CD4-positive, CD25-positive, alpha-beta regulatory T cell (primary cell): ENCODE measurements at places on chromosomes 6 and 20. TPM values are rescaled to one million over a fixed set of nuclear protein-coding genes. Genes with fewer than 3 reads are reported as not detected.

GRCh38 chr6:148693882-148694484 is 52.8 kb upstream of the UST start:
- DNase-seq = no peak
- H3K4me3 ChIP-seq = no peak overlapping the region

DNA sequence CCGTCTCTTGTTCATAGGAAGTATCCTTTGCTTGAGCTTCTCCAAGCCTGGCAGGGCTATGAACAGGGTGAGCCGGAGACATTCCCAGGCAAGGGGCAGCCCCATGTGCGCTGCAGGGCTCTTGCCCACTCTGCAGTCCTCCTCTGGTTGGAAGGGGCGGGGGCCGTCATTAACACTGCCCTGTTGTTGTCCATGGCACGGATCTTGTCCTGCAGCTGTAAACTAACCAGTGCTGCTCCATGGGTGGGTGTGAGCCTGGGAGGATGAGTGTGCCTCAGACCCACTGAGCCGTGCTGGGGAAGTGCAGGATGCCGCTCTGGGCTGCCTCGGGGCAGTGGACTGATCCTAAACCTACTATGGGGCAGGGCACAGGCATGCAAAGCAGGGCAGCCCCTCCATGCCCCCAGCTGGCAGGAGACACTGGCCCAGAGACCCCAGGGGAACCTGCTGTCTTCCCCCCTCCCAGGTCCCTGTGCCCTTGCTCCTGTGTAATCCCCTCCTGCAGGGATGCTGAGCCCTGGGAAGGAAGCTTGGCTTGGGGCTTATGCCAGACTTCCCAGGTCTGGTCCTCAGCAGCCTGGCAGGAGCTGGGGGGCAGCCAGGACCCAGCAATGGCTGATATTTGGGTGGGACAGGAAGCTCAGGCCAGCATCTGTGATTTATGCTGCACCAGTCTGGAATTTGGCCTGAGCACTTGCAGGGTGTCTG is 8.5 kb downstream of the EBF4 start:
- H3K4me3 ChIP-seq = no peak overlapping the region
- DNase-seq = no peak
- H3K36me3 ChIP-seq = no peaks in the 10 kb centered on the region
- H3K27me3 ChIP-seq = no peaks in the 10 kb centered on the region
- H3K4me1 ChIP-seq = no peaks in the 10 kb centered on the region
- H3K27ac ChIP-seq = no peak overlapping the region

DNA sequence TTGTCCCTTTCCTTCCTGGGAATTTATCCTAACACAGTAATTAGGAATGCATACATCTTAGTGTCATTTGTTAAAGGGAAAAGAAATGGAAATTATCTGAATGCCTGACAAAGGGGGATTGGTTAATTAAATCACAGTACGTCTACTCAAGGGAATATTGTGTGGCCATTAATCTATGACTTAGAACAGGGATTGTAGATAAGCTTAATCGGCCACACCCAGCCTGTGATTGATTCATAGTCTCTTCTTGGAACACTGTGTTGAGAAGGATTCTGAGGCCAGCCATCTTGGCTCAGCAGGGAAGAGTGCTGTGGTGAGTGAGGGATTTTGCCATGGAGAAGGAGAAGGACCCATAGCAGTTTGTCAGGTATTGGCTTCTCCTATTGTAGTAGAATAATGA is 50.5 kb downstream of the CTNNBL1 start:
- peak overlapping the region; percentile 44 for H3K27ac ChIP-seq
- no peaks in the 10 kb centered on the region for H3K27me3 ChIP-seq
- H3K36me3 ChIP-seq = peaks cover 28% of the 10 kb centered on the region
- DNase-seq = no peak

- H3K36me3 ChIP-seq = no peaks in the 10 kb centered on the region
- H3K4me3 ChIP-seq = no peak overlapping the region
- no peak for DNase-seq
- no peak overlapping the region for H3K27ac ChIP-seq
Measured at GRCh38 chr6:159131709-159132108, 37.5 kb upstream of the FNDC1 start.

DNA sequence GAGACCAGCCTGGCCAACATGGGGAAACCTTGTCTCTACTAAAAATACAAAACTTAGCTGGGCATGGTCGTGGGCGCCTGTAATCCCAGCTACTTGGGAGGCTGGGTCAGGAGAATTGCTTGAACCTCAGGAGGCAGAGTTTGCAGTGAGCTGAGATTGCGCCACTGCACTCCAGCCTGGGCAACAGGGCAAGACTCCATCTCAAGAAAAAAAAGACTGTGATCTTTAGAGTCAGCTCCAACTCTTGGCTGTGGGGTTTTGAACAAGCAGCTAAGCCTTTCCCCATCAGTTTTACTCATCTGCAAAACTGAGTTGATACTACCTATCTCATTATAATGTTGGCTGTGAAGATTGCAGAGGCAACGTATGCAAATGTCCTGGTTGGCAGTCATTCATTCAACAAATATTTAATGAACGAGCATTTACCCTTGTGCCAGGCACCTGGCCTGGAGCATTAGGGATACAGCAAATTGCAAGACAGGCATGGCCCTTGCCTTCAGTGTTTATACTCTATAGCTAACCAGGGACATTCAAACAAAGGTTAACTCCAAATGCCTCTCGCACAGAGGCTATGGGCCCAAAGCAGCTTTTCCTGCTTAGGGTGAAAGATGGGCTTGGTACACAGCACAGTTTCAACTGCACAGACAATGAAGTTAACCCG is 37.8 kb downstream of the ILRUN start:
- no peaks in the 10 kb centered on the region for H3K27me3 ChIP-seq
- peaks cover 5% of the 10 kb centered on the region for H3K36me3 ChIP-seq
- peaks cover 49% of the 10 kb centered on the region for H3K4me1 ChIP-seq
- H3K4me3 ChIP-seq = no peak overlapping the region
- peak overlapping the region; percentile 56 for H3K27ac ChIP-seq
- no peak for DNase-seq

DNA sequence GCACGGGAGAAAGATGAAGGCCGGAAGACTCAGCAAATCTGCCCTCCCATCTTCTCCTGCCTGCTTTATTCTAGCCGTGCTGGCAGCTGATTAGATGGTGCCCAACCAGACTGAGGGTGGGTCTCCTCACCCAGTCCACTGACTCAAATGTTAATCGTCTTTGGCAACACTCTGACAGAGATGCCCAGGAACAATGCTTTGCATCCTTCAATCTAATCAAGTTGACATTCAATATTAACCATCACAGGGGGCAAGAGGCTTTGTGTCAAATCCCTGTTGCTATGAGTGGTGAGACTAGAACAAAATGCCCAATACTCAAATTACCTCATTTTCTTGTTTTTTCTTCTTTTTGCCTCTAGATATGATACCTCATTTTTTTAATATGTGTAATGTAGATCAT is 27.4 kb upstream of the PLAGL1 start:
- no peaks in the 10 kb centered on the region for H3K36me3 ChIP-seq
- H3K4me3 ChIP-seq = no peak overlapping the region
- DNase-seq = no peak
- no peak overlapping the region for H3K27ac ChIP-seq
- H3K27me3 ChIP-seq = no peaks in the 10 kb centered on the region
- no peaks in the 10 kb centered on the region for H3K4me1 ChIP-seq

GRCh38 chr6:154842833-154843232 is 109.6 kb downstream of the SCAF8 start:
- no peaks in the 10 kb centered on the region for H3K4me1 ChIP-seq
- H3K27me3 ChIP-seq = no peaks in the 10 kb centered on the region
- H3K27ac ChIP-seq = no peak overlapping the region
- peaks cover 5% of the 10 kb centered on the region for H3K36me3 ChIP-seq
- DNase-seq = no peak

DNA sequence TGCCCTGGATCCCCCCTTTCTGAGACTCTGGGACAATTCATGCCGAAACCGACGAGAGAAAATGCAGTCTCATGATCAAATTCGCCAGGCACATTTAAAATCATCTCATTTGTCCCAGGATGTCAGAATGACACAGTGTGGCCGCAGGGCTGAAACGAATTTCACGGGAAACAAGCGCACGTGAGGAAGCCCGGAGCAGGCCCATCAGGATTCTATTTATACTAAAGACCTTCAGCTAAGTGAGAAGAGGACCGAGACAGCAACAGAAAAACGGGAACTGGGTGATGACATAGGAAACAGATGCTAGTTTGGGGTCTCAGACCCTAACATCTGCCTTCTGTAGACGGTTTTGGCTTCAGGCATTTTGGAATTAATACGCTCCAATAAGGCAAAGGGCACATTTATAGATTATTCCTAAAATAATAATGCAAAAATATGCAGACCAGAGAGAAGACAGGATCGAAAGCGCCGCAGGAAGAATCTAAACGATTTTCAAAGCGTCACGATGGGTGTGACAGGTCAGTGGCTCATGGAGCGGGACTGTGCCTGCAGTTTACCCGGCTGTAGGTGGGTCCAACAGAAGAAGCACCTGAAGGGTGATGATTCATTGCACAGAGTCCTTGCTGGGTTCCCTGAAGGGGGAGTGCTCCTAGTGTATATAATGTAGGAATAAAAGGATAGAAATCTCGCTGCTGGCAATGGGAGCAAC is 80.8 kb upstream of the MPC1 start:
- H3K4me3 ChIP-seq = no peak overlapping the region
- H3K36me3 ChIP-seq = no peaks in the 10 kb centered on the region

- DNase-seq = no peak
- no peaks in the 10 kb centered on the region for H3K36me3 ChIP-seq
- H3K4me1 ChIP-seq = no peaks in the 10 kb centered on the region
- H3K27ac ChIP-seq = no peak overlapping the region
Measured at GRCh38 chr6:138250513-138251247, 32.4 kb upstream of the PBOV1 start.

GRCh38 chr20:18801516-18801915 is 12.1 kb upstream of the SCP2D1 start:
- H3K4me1 ChIP-seq = no peaks in the 10 kb centered on the region
- no peak overlapping the region for H3K4me3 ChIP-seq
- no peak for DNase-seq
- H3K27ac ChIP-seq = no peak overlapping the region
- peaks cover 10% of the 10 kb centered on the region for H3K27me3 ChIP-seq
- no peaks in the 10 kb centered on the region for H3K36me3 ChIP-seq

DNA sequence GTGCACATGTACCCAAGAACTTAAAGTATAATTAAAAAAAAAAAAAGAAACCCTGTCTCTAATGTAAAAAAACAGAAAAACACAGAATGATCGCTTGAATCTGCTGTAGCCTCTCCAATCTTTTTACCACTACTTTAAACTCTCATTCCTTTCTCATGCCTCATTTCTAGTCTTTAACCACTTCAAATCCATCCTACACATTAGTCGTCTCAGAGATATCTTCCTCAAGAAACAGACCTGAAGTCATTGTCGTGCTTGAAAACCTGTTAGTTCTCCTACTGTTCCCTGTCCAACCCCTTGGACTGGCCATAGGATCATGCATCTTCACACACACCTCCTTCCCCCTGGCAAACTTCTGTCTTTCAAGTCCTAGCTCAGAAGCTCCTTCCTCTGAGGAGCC is 112.1 kb upstream of the BCLAF1 start:
- no peaks in the 10 kb centered on the region for H3K36me3 ChIP-seq
- H3K27ac ChIP-seq = no peak overlapping the region
- no peak for DNase-seq
- H3K4me3 ChIP-seq = no peak overlapping the region
- no peaks in the 10 kb centered on the region for H3K4me1 ChIP-seq

DNA sequence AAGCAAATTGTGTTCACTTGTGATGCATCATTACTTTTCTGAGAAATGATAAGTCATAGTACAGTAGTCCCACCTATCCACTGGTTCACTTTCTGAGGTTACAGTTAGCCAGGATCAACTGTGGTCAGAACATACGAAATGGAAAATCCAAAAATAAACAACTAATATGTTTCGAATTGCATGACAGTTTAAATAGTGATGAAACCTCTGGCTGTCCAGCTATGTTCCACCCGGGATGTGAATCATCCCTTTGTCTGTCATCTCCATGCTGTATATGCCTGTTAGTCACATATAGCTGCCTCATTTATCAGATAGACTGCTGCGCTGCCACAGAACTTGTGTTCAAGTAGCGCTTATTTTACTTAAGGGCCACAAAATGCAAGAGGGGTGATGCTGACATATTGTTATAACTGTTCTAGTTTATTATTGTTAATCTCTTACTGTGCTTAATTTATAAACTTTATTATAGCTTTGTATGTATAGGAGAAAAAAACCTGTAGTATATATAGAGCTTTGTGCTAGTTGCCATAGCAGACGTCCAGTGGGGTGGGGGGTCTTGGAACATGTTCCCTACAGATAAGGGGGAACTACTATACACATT is 29.2 kb downstream of the AFDN start:
- no peak for DNase-seq
- H3K27me3 ChIP-seq = no peaks in the 10 kb centered on the region
- no peaks in the 10 kb centered on the region for H3K4me1 ChIP-seq
- no peak overlapping the region for H3K27ac ChIP-seq

DNA sequence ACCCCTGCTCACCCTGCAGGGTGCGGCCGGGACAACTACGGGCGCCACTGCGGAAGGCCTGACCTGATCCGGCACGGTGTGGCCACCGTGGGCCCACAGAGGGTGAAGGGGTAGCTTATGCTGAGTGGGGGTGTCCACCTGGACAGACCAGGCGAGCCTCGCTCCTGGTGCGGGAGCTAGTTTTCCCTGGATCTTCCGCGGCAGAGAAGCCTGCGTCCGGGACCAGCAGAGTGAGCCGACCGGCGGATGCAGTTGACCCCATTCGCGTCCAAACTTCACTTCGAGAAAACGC is 38.2 kb downstream of the NCR2 start:
- no peaks in the 10 kb centered on the region for H3K36me3 ChIP-seq
- no peak overlapping the region for H3K27ac ChIP-seq
- H3K4me3 ChIP-seq = no peak overlapping the region
- DNase-seq = no peak
- H3K4me1 ChIP-seq = peaks cover 22% of the 10 kb centered on the region

DNA sequence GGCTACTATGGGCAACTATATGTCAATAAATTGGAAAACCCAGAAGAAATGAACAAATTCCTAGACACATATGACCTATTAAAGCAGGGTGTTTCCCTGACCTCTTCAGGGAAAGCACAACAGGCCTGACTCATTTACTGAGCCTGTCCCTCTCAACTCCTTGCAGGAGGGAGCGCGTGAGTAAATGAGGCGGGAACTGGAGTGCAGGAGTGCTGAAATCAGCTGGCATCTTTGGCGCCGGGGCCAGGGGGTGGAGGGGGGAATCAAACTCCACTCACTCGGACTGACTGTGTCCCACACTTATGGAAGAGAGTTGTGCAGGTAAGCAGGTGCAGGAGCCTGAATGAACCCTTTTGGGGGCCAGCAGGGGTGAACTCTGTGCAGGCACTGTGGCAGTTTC is 671.2 kb upstream of the PTCHD4 start:
- DNase-seq = no peak
- H3K4me3 ChIP-seq = no peak overlapping the region
- H3K27ac ChIP-seq = no peak overlapping the region
- H3K4me1 ChIP-seq = no peaks in the 10 kb centered on the region

Gene RRBP1
- 33.6 TPM for total RNA-seq

Gene EIF6
- total RNA-seq = 52.2 TPM

Gene CRYBG1
- 83.8 TPM for total RNA-seq

Gene APOM
- total RNA-seq = 1.7 TPM

Gene CD93
- 3.3 TPM for total RNA-seq

Gene MAS1
- not detected for total RNA-seq

Gene PACRG
- 0.44 TPM for total RNA-seq

Gene TMEM244
- total RNA-seq = 1.1 TPM

Gene RBM38
- total RNA-seq = 322 TPM

Gene PLA2G7
- total RNA-seq = not detected
